ENCODE measurements at places on chromosomes 4 and X.

- peak; percentile 41 for DNase-seq
Measured at GRCh38 chrX:101287402-101287801, 3.7 kb downstream of the TAF7L start.

- DNase-seq = peak; percentile 87
Measured at GRCh38 chrX:53211391-53211978, 13.5 kb downstream of the KDM5C start.

DNA sequence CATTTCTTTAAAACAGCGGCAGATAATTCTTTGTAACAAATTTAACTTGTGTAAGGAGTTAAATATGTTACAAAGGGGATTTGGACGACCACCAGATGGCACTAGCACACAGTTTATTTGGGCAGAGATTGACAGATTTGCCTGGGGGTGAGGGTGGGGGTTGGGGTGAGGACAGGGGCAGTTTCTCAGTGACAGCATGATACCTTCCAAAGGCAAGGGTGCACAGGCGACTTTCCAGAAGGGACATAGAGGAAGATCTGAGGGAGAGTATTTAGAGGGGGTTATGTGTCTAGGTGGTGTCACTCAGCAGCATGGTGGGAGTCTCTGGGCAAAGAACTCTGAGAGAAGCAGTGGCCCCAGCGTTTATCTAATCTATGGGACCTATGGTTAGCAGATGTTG lies 9.6 kb upstream of the TMA16 start:
- peak; percentile 55 for DNase-seq

- DNase-seq = no peak
Measured at GRCh38 chr4:83708500-83709175, 172.7 kb downstream of the GPAT3 start.

- DNase-seq = no peak
Measured at GRCh38 chrX:104284507-104284906, 29.8 kb upstream of the ESX1 start.

DNA sequence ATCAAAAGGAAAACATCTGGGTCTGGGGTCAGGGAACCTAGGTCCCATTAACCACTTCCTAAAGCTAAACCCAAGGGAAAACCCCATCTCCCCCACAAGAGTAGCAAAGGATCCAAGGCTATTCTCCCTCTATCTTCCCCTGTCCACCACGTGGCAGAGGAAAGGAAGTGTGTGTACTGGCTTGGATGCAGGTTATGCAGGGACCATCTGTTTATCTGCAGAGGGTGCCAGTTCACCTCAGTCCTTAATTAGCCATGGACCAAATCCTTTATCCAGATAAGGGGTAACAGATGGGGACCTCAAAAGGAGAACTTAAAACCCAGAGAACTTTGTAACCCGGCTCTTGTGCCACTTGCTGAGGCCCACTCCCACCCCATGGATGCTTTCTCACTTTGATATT lies 135.3 kb downstream of the ZNF518B start:
- DNase-seq = no peak

DNA sequence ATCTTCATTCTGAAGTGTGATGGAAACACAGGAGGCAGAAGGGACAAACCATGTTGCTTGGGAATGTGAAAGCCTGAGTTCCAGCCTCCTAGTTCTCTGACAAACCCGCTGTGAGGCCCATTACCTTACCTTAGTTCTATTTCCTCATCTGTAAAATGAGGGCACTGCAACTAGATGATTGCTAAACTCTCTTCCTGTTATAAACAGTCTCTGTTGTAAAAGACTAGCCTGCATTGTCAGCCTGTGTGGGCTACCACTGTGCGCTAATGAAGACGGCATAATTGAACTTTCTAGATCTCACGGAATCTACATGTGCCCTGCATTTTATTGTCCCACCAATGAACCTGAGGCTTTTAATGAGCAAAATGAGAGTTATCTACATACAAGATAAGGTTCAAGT lies 147.2 kb downstream of the AFF2 start:
- DNase-seq = no peak

GRCh38 chr4:173262375-173262774 lies 71.8 kb downstream of the HMGB2 start:
- DNase-seq = no peak

DNA sequence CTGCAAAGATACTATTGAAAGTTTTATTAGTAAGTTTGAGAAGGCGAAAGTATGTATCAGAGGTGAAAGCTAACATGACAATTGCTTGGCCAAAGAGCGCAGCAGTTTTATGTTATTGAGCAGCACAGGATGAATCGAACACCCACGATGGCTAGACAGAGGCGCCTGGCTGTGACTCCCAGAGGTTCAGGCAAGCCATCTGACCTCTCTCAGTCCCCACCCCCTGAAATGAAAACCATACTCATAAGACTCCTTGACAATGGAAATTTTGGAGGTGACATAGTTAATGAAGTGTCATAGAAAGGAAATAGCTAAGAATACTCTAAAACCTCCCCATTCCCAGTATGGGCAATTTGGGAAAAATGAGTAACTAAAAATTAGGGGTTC lies 70.6 kb downstream of the MGST2 start:
- no peak for DNase-seq

DNA sequence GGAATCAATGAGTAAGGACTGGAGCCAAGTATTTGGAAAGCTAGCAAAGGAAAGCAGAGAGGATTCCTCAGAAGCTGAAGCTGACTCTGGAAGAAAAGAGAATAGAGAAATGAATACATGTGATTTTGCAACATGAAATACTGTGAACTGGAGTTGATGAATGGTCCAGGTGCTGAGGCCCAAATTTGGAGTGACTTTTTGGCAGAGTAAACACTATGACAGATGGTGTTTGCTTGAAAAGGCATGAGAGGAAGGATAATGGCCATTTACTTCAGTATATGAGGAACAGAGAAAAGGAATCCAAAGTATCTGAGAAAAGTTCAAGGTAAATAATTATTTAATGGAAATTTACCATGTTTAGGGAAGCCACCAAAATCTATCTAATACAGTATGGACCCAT lies 236.7 kb downstream of the SLITRK2 start:
- DNase-seq = no peak

DNA sequence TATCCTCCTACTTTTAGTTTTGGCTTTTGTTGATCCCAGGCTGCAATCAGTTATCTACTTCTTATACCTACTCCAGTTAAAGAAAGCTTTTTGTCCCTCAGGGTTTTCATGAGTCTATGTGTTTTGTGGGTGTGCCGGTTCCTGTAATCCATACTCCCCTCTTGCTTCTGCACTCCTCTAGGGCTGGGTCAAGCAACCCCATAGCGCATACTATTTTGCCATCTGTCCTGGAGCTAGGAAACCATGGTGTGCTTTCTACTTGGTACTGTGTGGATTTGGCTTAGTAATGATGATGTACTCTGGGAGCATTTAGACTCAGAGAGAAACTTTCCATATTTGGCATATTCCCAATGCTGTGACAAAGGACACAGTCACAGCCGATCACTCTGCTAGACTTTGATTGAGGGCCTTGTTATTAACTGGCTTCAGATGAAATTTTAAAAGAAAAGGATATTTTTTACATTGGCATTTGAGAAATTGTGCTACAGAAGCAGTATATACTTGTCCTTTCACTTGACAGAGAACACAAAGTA lies 86.1 kb upstream of the GRXCR1 start:
- DNase-seq = no peak

DNA sequence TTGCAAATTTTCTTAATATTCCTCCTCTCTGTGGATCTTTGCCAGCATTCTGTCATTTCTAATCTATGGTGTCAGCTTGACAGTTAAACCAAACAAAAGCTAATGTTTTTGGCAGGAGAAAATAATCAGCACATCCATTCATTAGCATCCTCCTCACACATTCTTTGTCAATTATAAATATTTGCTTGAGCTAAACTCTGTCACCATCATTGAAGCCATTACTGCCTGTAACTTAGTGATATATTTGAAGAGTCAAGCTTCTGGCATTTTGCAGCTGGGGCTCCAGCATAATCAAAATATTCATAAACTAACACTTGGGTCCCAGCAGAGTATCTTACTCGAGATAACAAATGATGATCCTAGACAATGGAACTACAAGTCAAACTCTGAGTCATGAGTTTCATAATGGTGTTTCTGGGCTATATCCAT lies 126.1 kb downstream of the EIF4E start:
- peak; percentile 12 for DNase-seq

DNA sequence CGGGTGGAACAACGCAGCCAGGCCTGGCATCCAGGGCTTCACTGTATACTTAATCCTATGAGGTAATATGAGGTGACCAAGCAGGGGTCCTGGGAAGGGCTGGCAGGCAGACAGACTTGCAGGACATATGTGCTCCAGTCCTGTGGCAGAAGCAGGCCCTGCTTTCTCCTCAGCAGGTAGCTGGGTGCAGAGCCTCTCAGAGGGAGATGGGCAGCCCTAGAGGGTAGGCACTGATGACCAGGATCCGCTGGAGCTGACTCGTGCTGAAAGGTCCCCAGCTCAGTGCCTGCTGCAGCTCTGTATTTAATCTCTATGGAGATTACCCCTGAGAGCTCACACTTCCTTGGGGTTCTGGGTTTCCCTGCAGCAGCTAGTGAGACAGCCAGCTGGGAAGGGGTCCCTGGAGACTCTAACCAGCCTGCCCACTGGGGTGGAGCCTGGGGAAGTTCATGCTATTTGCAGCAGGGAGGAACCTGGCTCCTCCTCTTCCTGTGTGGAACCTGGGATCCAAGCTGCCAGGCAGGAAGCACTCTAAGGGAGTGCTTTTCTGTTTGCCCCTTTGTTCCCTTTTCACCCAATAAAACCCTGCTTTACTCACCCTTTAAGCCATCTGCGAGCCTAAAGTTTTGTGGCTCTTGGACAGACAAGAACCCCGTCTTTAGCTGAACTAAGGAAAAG lies 339.2 kb downstream of the DCAF12L2 start:
- no peak for DNase-seq

DNA sequence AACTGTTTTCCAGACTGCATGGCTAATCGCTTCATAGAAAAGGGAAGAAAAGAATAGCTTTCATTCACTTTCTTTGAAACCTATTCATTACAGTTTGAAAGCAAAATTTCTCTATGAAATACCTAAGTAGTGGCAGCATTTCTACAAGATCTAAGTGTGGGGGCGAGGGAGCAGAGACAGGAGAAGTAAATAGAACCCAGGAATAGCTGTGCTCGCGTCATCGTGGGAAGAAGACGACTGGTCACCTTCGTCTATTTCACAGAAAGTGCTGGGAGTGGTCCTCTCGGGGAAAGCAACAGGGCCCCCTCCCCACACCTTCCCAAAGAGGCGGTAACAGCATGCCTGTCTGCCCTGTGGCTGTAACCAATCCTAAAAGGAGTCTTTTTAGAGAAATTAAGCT lies 169.9 kb upstream of the NOCT start:
- DNase-seq = no peak

GRCh38 chr4:31005037-31005436 lies 284.9 kb downstream of the PCDH7 start:
- no peak for DNase-seq

GRCh38 chr4:74133786-74134499 lies 24.0 kb upstream of the MTHFD2L start:
- DNase-seq = peak; percentile 86

GRCh38 chrX:108362026-108362425 lies 76.2 kb downstream of the COL4A6 start:
- DNase-seq = peak; percentile 57

DNA sequence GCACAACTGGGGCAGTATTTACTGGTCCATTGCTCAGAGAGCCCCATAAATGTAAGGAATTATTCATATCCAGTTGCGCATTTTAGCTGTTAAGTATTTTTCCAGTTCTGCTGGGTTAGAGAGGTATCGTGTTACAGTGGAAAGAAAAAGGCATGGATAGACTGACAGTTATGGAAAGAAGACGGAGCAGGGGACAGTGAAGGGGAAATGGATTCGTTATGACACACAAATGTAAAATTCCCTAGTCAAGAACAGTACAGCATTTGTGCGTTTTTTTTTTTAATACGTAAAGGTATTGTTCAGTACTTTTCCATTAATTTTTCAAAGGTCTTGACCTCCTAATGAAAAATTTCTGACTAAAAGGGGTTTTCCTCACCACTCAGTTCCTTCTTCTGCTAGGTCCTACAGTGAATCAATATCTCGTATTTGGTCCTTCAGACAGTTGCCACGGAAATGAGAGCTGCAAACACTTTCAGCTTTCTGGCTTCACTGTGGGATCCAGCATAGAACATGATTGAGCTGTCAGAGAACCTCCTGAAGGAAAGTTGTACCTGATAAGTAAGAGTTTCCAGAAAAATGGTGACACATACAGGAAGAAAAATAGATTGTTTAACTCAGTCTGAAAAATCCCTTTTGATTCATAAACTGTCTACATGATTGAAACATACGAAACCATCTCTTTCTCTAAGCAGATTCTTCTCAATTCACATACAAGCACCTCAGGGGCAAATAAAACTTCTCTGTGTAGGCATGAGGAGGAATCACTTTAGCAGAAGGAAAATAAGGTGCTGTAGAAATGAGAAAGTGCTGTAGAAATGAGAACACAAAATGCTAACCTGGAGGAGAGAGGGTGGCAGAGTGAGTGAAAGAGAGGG lies 21.8 kb upstream of the BBS12 start:
- peak; percentile 28 for DNase-seq

GRCh38 chrX:1475481-1475880 lies 22.8 kb upstream of the ASMTL start:
- DNase-seq = no peak

DNA sequence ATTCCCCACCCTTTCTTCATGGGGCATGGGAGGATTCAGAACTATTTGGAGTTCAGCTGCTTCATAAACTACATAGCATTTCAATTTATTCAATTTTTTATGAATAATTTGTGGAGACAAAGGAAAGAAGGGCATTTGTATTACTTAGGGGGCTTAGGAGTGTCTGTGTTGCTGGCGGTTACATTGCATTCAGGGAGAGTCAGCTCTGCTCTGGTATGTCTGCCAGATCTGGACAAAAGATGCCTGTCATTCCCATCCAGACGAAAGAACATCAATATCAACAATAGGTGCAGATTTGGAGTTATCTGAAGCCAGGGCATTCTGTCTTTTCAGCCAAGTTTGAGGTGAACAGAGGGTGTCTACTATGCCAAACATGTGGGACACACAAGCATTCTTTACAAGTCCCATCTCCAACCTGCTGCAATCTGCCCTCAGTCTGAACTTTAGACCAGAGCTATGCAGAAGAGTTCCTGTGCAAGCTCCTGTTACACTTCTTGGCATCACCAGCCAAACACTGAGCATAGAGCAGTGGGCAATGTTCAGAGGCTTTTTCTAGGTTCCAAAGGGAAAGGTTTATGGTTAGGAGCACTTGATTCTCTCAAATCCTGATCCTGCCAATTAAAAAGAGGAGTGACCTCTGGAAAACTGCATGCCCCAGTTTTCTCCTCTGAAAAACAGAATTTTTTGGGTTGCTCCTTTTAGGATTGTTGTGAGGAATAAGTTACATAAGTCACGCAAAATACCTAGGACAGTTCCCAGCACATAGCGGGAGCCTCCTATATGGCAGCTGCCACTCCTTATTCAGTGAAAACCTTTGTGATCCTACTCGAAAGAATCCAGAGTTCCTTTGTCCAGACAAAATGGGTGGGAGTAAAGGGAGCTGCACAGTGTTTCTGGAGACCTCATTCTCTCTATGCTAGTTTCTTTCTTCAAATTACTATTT lies 719.5 kb upstream of the SLIT2 start:
- DNase-seq = no peak

GRCh38 chrX:95764972-95765451 lies 919.6 kb upstream of the DIAPH2 start:
- peak; percentile 49 for DNase-seq

GRCh38 chr4:182918791-182919302 lies 1.7 kb upstream of the DCTD start:
- peak; percentile 35 for DNase-seq

- DNase-seq = no peak
Measured at GRCh38 chr4:63171341-63171740, 1237.9 kb downstream of the TECRL start.

GRCh38 chr4:70505151-70505748 lies 13.1 kb upstream of the AMTN start:
- DNase-seq = peak; percentile 62
